ENCODE measurements at places on chromosomes 1 and 21.

DNA sequence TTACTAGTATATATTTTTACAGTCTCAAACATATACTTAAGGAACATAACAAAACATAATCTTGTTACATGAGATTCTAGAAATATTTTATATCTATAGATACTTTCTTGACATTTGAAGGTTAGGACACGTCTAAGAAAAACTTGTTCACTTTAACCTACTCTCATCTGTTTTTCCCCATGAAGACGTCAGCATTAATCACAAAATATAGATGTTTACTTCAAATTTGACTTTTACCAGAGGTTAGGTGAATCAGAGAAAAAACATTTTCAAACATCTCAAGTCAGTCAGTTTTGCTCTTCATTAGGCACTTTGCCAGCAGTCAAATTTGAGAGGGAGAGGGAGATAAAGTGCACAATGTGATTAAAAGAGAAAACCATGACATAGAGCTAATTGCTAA is 47.7 kb downstream of the BRINP3 start:
- no peak for DNase-seq

- DNase-seq = no peak
These were observed at the start of gene LCE3A for GRCh38 chr1:152622803-152623202. Gene LCE3A, minus strand, starts transcription at chr1:152623103. Its CDS starts 0 bp downstream, at chr1:152623103.

GRCh38 chr21:26117324-26117971 is 53.1 kb downstream of the APP start:
- DNase-seq = no peak

GRCh38 chr1:207578796-207579435 is 66.0 kb upstream of the CR1L start:
- no peak for DNase-seq

DNA sequence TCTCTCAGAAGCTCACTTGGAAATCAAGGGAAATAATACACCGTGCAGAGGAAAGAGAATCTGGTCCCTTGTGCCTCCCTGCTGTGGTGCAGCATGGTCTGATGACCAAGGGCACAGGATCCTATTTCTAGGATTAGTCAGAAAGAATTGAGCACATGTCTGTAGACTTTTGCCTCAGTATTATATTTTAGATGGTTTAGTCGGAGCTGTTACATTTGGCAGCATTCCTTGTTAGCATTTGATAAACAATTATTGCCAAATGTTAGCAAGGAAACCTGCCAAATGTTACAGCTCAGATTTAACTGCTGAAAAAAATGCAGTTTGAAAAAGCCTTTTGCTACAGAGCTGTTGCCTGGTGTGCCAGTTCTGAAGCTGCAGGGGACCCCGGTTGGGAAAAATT is 183.5 kb upstream of the DPYD start:
- DNase-seq = no peak

GRCh38 chr1:207429963-207430362 is 24.2 kb upstream of the CR2 start:
- no peak for DNase-seq

GRCh38 chr1:217953330-217953729 is 322.2 kb downstream of the SPATA17 start:
- no peak for DNase-seq

GRCh38 chr1:61085983-61086644 is 3.8 kb downstream of the NFIA start:
- DNase-seq = no peak

- no peak for DNase-seq
These were observed 222.6 kb upstream of the KCTD3 start for GRCh38 chr1:215344539-215344938.

GRCh38 chr1:102241431-102242338 is 245.0 kb upstream of the OLFM3 start:
- no peak for DNase-seq

- no peak for DNase-seq
These were observed 3.7 kb downstream of the DEDD start for GRCh38 chr1:161128591-161129420.

GRCh38 chr1:210645582-210646257 is 317.0 kb downstream of the HHAT start:
- DNase-seq = no peak

- no peak for DNase-seq
These were observed 100.0 kb upstream of the CLDN14 start for GRCh38 chr21:36579898-36580297.

DNA sequence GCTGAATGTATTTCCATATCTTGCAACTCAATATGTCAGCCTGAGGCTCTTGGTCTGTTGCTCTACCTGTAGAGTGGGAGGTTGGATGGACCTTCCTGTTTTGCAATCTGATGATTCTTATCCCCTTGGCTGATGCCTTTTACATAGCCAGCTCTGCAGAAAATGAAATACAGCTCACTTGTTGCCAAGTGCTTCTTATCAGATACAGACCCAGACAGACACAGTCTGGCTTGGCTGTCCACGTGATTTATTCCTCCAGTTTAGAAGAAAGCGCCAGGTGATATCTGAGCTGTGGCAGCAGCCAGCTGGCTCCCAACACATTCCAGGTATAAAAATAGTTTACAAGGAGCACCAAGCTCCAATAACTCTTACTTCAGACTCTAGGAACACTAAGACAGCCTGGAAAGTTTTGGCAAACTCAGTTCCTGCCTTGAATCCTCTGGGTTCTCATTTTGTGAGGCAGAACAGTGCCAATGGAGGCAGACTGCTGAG is 479.2 kb upstream of the USP24 start:
- DNase-seq = no peak

- DNase-seq = no peak
These were observed 58.3 kb downstream of the KCNJ15 start for GRCh38 chr21:38315122-38315521.

DNA sequence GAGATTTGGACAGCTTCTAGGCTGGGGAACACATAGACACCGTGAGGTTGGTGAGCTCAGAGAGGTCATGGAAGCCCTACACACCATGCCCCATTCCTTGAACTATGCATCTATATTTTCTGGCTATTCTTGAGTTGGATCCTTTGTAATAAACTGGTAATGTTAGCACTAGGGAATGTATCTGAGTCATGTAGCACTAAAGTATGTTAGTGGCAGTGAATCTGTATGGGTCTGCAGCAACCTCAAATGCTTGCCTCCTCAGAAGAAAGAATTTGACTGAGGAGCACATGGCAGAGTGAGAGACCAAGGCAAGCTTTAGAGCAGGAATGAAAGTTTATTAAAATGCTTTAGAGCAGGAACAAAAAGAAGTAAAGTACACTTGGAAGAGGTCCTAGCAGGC is 43.7 kb upstream of the LRRC7 start:
- no peak for DNase-seq

DNA sequence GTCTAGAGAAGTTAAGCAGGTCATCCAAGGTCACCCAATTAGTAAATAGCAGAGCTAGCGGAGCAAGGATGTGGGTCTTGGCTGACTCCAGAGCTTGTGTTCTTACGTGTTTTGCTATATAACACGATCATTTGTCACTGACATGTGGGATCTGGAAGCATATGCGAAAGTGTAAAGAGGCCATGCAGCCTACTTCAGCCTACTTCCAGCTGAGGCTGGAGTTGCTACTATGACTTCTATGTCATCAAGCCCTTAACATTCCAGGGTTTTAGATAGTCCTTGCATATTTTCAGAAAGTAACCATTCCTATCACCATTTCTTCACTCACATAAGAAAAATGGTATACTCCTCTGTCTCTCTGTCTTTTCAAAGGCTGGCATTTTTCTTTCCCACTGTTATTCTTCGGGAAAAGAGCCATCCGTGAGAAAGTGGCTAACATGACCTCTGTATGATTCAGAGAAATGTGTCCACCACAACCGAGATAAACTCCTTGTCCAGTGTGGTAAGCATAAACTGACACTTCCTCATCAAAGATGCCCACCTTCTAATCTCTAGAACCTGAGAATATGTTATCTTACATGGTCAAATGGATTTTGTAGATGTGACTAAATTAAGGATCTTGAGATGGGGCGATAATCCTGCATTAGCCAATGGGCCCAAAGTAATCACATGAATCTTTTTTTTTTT is 24.0 kb upstream of the ABL2 start:
- DNase-seq = no peak

GRCh38 chr1:165397944-165398343 is 41.4 kb upstream of the LMX1A start:
- no peak for DNase-seq

DNA sequence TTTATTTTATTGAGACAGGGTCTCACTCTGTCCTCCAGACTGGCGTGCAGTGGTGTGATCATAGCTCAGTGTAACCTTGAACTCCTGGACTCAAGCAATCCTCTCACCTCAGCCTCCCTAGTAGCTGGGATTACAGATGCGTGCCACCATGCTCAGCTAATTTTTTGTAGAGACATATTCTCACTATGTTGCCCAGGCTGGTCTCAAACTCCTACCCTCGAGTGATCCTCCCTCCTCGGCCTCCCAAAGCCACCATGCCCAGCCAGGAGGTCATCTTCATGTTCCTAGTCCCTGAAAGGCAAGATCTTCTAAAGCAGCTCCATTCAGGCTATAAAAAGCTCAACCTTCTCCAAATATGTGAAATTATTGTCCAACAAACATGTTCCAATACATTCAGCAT is 53.9 kb downstream of the TOR1AIP2 start:
- DNase-seq = no peak

DNA sequence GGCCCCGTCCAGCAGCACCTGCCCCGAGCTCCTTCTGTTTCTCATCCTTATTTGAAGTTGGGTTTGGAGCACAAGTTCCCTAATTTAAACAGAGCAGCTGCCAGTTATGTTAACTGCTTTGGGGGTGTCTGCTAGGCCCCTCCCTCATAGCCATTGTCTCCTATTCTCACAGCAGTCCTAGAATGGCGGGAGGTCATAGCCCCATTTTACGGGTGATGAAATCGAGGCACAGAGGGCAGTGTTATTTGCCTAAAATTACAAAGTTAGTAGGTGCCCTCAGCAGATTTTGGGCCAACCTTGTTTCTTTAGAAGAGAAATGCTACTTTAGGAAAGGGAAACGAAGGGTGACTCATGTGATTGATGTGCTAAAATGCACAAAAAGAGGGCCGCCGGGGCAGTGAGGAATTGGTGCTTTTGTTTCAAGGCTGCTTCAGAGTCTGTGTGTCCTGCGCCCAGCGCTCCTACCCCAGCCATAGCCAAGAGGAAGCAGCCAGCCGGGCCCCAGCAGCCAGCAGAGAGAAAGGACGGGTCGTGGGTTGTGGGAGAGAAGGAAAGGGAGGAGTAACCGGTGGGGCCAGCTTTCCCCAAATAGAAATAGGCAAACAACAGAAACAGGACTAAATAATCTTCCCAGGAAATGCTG is 13.0 kb downstream of the VANGL1 start:
- DNase-seq = no peak

DNA sequence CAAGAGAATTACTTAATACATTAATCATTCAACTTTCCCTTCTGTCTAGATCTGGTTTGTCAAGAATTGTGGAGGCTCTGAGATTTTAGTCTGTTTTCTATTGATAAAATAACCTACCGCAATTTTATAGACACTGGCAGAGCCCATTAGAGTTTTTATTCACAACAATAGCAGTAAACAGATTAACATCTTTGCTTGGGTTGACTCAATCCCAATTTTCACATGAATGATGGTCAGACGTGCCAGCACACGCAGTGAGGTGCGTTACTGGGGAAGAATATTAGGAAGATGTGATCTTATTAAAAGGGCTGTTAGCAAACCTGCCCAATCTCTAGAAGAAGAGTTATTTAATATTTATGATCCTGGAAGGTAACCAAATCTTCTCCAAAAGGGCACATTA is 736.6 kb downstream of the MRPL39 start:
- no peak for DNase-seq

DNA sequence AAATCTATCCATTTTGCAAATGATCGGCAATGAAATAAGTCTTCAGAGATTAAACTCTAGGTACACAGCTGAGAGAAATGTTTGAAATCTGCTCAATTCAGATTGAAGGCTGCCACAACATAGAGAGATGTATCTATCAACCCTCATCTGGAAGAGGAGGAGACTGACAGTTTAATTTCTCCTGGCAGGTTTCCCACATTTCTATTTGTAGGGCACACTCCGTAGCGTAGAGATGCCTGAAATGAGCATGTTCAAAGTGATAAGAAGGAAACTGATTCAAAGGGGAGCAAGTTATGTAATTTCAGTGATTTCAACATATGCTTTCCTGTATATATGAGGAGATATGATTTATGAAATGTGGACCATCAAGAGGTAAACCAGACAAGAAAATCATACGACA is 44.1 kb downstream of the NIBAN1 start:
- no peak for DNase-seq

DNA sequence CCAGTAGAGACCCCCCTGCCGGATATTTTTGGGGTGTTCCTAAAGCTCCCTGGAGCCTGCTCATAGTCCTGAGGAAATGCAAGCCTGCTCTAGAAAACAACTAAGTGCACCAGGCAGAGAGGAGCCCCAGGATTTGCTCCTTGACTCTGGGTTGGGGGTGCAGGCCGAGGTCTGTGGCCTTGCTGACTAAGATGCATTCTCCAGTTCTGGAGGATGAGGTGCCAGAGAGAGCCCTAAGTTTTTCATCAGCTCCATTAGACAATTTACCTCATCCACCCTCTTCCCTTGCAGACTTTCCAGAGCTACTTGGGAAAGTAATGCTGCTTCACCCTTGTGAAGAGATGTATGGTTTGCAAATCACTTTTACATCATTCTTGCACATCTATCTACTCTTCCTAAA is 9.1 kb downstream of the TUFT1 start:
- no peak for DNase-seq

GRCh38 chr21:38921511-38922251 is 116.0 kb downstream of the ETS2 start:
- no peak for DNase-seq

- DNase-seq = no peak
These were observed 18.8 kb downstream of the NEK7 start for GRCh38 chr1:198175423-198176170.

DNA sequence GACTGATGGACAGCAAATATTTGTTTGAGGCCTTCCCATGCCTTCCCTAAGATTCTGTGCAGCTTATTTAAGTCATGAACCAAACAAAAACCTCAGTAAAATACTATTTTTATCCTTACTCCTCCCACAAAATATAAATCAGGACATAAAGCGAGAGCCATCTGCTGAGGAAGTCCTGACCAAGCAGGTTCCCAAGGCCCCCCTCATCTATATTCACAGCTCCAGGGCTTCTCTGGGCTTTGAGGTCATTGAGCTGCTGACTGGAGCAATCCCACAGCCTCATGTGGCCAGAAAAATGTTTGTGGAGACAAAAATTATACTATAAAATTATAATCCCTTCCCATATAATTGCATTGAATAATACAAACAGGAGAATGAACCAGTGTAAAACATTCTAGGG is 846.2 kb downstream of the ADGRL2 start:
- no peak for DNase-seq

DNA sequence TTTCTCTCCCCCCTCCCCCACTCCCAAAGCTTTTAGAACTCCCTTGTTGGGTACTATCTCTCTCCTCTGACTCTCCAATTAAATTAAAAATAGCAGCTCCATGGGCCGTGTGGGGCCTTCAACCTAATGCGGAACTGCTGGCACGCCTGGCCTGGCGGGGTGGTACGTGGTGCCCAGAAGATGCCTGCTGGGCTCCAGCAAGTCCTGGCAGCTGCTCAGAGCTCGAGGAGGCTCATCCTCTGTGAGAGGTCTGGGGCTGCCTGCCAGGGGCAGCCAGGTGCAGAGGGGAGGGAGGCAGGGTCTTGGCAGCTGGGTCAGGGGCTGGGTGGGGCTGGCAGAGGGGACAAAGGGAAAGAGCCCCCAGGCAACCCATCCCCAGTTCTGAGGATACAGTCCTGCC is 74.4 kb downstream of the ACTL8 start:
- DNase-seq = no peak

Measured in stimulated activated CD8-positive, alpha-beta memory T cell treated with anti-CD3 and anti-CD28 coated beads, Interleukin-7, amount 100 ng/mL, for 4 hours (primary cell).